ENCODE measurements at places on chromosomes 1 and 21. TPM values are rescaled to one million over a fixed set of nuclear protein-coding genes. Genes with fewer than 3 reads are reported as not detected.
A peak's percentile ranks its signal among the peaks of the same experiment; 100 is the strongest.

Gene LCE2A
- total RNA-seq: not detected

Gene RUNX3
- total RNA-seq: not detected

Gene TSSK3
- total RNA-seq: 1.8 TPM

Gene FCMR
- 3.2 TPM for total RNA-seq

Gene ANKRD45
- 0.47 TPM for total RNA-seq

Gene PIGC
- total RNA-seq: 21.3 TPM

Gene TDRD10
- total RNA-seq: not detected

Gene HOOK1
- total RNA-seq: 8.4 TPM

Gene TRIM17
- total RNA-seq: not detected

Gene CFAP74
- not detected for total RNA-seq

Gene ANGPTL3
- not detected for total RNA-seq

Gene TMEM52
- 12.0 TPM for total RNA-seq

Gene NCAM2
- not detected for total RNA-seq

- DNase-seq: peak; percentile 85
Measured at GRCh38 chr1:156627313-156627880, 8.2 kb downstream of the HAPLN2 start.

DNA sequence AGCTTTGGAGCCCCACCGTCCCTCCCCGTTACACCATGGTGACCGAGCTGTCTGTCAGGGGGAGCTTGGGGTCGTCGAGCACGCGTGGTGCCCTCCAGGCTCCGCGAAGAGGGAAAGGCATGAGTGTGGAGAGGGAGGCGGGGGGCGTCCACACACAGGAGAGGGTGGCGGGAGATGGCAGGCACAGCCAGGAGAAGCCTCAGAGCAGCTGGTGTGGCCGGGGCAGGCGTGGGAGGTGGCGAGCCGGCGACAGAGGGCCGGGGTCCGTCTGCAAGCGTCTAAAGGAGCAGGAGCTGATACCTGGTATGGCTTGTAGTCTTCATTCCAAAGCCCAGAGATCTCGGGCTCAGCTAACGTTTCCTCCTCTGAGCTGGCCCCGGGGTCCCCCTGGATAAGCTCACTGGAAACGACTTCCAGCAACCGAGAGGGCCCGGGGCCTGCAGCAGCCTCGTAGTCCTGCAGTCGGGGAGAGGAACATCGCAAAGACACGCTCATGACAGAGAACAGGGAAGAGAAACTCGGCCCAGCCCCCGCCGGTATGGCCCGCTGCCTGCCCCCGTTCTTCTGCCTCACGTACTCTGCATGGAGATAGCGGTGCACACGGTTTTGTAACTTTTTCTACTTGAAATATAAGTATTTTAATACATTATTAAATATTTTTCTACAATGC is 37.4 kb downstream of the CFAP74 start:
- DNase-seq: no peak

- DNase-seq: no peak
Measured at GRCh38 chr1:238964631-238965030, 421.7 kb upstream of the CHRM3 start.

DNA sequence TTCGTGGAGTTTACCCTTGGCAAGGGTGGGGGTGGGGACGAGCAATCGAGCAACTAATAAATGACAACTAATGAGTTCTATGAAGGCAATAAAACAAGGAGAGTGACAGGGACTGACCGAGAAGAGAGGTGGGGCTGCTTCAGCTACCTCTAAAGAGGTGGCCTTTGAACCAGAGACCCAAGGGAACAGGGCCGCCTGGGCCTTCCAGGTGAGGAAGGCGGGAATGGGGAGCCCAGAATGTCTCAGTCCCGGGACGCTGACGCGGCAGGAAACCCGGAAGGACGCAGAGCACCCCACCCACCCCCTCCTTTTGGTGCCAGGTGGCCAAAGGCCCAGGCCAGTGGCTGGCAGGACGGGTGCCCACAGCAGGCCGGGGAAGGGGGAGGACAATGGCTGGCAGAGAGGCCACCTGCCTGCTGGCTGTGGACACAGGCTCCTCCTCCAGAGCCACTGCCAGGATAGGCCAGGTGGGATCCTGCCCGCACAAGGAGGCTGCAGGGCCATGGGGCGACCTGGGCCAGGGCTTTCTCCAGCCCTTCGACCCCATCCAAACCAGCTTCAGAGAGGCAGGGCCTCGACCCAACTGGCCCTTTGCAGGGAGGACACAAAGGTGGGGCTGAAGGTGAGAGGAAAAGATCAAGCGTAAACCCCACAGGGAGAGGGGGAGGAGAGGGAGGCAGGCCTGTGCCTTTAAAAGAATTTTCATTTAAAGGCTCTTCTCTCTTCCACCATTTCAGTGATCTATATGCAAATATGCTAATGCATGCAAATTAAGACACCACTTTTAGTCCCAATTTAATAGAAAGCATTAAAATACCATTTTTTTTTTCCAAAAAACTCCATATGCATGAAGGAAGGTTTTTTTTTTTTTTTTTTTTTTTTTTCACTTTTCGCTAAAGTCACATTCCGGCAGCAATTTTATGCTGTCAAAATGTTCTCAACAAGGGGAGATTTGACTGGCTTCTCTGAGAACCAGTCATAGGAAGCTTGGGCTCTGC is 58.1 kb downstream of the CASZ1 start:
- DNase-seq: peak; percentile 84

DNA sequence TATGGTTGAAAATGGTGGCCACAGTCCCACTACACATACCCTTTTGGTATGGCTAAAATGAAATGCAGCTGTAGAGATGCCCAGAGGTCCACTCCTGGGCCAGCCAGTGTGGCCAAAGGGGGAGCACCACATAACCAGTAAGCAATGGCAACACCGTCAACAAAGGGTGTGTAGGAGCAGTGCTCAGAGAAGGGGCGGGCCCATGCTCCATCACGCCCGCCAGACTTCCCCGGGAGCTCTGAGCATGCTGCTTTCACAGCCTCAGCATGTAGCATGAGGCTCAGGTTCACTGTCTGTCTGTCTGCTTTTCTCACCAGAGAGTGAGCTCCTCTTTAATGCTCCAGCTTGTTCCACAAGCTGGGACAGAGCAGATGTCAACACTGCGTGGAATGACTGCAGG is 537.6 kb downstream of the MATN1 start:
- no peak for DNase-seq

DNA sequence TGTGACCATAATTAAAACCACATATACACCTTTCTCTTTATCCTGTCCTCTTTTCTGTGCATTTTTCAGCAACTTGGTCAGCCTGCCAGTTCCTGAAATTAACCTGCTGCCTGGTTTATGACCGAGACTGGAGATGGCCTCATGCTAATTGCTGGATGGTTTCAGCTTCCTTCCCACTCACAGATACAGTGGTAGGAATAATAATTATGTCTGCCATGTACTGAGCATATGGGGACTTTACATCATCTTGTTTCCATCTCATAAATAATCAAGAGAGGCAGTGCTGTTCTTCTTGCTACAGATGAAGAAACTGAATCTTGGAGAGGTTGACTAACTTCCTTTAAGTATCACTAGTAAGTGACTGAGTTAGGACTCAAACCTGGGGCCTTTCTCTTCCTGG is 148.2 kb downstream of the NOS1AP start:
- DNase-seq: no peak

DNA sequence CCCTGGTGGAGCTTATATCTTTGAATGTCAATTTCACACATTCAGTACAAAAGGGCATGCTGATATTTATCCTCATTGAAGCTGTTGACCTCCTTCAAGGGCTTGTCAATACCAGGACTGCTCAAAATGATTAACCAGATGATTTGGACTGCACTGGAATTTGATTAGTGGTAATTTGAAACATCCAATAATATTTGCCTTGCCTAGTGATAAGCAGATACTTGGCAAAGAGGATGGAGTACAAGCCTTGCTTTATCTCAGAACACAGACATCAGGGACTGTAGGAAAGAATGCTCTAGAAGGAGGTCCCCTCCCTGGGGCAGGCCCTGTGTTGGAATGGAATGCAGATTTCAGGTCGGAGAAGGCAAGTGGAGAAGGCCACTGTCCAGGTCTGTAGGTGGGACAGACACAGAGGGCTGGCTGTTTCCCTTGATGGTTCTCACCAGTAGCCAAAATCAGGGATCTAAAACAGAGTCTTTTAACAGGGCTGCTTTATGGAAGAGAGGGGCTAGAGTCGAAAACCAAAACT is 64.8 kb upstream of the ZNF648 start:
- no peak for DNase-seq

DNA sequence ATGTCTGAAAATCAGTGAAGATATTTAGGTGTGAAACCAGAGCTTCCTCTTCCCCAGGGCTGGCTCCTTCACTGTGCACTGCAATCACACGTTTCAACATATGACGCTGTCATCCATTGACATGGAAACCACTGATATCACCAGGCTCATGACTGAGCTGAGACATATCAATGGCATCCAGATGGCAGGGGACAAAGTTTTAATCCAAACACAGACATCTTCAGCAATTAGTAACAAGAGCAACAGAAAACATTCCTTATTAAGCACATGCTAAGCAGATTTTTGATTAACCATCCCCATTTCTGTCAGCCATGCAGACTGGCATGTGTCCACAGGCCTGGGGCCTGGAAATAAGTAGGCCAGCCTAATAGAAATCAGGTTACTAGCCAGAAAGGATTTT is 108.0 kb upstream of the ADAR start:
- DNase-seq: no peak

DNA sequence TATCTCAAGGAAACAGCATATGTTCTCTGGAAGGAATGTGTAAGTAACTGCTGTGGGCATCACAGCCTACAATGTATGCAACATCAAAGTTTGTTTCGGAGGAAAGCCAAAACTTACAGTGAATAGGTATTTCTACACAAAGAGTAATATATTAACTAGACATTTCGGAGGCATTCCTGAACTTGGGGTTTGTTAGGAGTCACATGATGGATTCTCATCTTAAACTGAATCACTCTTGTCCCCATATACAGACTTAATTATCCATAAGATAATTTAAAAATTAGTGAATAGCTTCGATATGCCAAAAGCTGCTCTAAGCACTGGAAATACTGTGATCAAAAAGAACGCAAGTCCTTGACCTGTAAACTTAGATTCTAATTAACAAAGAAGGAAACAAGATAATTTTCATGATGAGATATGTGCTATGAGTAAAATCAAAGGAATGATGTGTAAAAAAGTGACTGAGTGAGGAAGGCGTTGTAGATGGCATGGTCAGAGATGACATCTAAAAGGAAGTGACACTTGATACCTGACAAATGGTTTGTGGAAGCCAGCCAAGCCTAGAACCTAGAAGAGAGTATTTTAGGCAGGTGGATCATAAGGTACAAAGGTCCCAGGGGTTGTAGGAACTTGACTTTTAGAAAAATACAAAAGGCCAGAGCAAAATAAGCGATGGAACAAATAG is 273.1 kb downstream of the MRPL39 start:
- DNase-seq: no peak

DNA sequence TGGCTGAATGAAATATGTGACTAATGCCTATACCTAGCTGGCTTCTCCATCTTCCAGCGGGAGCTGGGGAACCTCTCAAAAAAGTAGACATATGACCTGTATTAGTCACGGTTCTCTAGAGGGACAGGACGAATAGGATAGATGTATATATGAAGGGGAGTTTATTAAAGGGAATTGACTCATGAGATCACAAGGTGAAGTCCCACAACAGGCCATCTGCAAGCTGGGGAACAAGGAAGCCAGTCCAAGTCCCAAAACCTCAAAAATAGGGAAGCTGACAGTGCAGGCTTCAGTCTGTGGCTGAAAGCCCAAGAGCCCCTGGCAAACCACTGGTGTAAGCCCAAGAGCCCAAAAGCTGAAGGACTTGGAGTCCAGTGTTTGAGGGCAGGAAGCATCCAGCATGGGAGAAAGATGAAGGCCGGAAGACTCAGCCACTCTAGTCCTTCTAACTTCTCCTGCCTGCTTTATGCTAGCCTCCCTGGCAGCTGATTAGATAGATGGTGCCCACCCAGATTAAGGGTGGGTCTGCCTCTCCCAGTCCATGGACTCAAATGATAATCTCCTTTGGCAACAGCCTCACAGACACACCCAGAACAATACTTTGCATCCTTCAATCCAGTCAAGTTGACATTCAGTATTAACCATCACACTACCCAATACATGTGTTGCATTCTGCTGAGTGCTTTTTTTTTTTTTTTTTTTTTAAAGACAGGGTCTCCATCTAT is 19.6 kb downstream of the OLIG1 start:
- no peak for DNase-seq

GRCh38 chr1:160474392-160475242 is 48.4 kb downstream of the SLAMF6 start:
- no peak for DNase-seq

GRCh38 chr1:166544561-166544960 is 294.7 kb upstream of the POGK start:
- no peak for DNase-seq

DNA sequence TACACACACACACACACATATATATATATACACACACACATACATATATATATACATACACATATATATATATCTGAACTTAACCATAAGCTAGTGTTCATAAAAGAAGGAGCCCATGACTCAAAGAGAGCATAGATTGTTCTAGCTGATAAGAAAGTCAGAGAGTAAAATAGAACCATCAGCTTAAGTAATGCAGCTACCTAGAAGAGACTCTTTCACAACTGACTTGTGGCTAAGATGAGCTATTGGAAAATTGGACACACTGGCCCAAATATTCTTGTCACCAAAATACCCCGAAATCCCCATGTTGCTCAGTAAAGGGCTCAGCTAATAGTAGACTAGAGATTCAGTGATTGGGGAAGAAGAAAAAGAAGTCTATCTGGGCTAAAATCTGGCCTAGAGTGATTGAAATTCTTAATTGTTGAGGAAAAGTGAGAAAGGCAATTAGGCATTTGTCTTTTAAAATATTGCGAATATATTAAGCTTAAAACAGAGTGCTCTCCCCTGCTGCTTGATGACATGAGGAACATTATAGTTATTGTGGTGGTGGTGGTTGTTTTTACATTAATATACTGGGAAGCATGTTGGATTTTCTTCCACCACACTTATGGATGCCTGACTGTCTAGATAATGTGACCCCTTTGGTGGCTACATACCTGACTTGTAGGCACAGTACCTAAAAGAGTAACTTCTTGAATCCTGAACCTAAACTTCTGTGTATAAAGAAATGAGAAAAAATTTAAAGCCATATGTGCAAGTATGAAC is 6.3 kb downstream of the SLAMF1 start:
- DNase-seq: no peak

DNA sequence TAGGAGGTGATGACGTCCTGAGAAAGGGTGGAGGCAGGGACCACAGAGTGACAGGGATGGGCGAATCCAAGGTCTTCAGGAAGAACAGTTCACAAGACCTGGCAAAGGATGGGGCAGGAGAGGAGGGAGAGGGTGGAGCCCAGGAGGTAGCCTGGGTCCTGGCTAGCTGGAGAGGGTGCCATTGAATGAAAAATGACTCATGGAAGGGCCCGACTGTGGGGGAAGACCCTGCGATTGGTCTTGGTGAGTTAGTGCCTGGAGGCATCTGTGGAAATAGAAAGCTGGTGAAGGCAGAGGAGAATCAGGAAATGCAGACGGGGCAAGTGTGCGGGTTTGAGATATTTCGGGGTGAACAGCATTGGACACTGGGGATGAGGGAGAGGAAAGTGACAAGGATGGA is 60.3 kb upstream of the SLC45A1 start:
- no peak for DNase-seq

- peak; percentile 53 for DNase-seq
Measured at GRCh38 chr1:203661572-203661971, 34.9 kb downstream of the ATP2B4 start.

GRCh38 chr1:18297896-18298648 is 182.7 kb upstream of the KLHDC7A start:
- no peak for DNase-seq
